ENCODE measurements at places on chromosomes 1 and 21.

- DNase-seq, result no peak
Observed at GRCh38 chr1:31623365-31623764, 5.9 kb downstream of the HCRTR1 start.

DNA sequence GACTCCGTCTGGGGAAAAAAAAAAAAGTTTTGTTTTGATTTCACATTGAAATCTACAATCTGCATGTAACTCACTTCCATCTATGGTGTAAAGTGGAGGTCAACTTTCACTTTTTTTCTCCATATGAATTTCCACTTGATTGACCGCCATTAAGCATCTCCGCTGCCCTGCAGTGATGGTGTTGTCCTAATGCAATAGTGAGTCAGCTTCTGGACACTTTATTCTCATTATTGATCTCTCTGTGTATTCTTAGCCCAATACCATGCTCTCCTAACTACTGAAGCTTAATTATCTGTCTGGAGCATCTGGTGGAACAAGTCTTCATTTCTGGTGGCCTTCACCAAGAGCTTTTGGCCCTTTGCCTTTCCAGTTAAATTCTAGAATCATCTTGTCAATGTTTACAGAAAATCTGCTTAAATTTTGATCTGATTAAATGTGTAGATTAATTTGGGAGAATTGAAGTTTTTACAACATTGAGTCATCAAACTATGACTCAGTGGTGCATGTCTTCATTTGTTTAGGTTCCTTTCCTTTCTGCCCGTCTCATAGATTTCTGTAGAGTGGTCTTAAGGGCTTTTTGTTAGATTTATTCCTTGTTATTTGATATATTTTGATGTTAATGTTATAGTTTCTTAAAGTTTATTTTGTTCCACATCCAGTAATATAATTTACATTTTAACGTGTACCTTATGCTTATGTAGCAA, 181.5 kb downstream of the PRDM2 start:
- no peak for DNase-seq

DNA sequence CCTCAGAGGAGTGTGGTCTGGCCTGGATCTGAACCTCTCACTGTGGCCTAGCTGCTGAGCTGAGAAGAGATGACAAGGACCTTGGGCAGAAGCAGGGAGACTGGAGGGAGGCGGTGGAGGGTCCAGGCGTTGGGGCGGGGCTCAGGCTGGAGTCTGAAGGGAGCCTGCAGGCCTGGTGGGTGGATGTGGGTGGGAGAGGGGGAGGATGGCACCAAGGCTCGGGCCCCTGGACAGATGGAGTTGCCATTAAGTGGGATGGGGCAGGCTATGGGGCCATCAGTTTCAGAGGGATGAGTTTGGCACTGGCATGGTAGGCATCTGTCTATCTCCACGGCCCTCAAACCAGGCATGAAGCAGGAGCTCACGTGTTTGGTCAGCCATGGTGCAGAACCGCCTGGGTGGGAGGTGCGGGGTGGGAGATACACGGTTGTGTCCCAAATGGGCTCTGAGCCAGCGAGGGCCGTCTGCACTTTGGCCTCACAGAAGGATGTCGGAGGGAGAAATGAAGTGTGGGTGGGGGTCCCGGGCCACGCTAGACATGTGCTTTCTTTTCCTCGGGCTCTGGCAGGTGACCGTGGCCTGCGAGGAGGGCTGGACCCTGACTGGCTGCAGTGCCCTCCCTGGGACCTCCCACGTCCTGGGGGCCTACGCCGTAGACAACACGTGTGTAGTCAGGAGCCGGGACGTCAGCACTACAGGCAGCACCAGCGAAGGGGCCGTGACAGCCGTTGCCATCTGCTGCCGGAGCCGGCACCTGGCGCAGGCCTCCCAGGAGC, 23.6 kb downstream of the PCSK9 start:
- DNase-seq, result no peak

GRCh38 chr1:73205294-73205973, 923.1 kb upstream of the NEGR1 start:
- no peak for DNase-seq
